NCI-H187 (cell line): ENCODE measurements at places on chromosomes 13 and 19.

DNA sequence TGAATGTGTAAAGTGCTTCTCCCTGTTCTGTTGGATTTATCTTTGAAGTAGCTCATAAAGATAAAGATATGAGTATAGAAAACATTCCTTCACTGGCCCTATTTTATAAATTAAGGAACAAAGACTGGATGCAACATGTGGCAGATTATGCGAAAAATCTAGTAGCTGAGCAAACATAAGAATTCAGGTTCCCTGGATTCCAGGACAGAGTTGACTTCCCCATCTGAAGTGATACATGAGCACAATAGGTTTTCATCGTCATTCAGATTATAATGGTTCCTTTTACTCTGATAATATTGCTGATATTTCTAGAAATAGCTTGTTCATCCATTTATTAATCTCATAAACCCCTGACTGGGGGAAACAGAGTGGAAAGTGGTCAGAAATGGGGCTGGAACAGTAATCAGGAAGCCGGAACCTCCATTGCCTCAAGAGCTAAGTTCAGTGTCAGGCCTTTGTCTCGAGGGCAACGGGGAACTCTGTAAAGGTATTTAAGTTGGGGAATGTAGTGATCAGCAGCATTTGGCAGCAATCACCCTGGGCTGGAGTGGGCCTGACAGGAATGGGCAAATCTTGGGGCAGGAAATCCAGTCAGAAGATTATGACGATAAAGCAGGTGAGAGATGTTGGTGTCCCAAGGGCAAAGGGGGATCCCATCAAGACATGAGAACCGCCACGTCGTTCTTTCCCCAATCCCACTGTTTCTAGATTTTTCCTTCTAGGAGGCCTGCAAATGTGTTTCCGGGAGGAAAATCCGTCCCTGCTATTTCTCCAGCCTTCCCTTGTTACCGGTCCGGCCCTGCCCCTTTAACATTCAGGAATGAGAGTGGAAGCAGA lies 232.5 kb upstream of the SERP2 start:
- no peak for DNase-seq

GRCh38 chr19:1672038-1672768 lies 19.8 kb upstream of the TCF3 start:
- DNase-seq = no peak

DNA sequence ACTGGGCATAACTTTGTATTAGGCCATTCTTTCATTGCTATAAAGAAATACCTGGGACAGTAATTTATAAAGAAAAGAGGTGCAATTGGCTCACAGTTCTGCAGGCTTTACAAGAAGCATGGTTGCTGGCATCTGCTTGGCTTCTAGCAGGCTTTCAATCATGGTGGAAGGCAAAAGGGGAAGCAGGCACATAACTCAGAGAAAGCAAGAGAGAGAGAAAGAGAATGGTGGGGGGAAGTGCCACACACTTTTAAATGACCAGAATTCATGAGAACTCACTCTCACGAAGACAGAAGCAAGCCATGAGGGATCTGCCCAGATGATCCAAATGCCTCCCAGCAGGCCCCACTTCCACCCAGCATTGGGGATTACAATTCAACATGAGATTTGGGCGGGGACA lies 179.7 kb downstream of the SPRY2 start:
- no peak for DNase-seq

DNA sequence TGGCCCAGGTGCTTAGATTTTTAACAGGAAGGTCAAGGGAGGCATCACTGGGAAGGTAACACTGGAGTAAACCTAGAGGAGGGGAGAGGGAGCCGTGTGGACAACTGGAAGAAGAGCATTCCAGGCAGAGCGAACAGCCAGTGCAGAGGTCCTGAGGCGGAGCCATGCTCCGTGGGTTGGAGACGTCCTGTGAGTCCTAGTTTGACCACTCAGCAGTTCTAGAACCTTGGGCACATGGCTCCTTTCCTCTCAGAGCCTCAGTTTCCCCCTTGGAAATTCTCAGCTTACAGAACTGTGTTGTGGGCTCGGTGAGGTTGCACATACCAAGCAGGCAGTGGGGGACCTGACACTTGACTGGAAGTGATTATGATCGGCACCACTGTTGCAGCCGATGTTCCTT lies 130.9 kb downstream of the DPF1 start:
- no peak for DNase-seq

- DNase-seq = no peak
Measured at GRCh38 chr19:29271341-29271740, 58.4 kb upstream of the UQCRFS1 start.
